Cardiac muscle cell (in vitro differentiated cells and primary cell): ENCODE measurements at places on chromosomes 1 and 21.

DNA sequence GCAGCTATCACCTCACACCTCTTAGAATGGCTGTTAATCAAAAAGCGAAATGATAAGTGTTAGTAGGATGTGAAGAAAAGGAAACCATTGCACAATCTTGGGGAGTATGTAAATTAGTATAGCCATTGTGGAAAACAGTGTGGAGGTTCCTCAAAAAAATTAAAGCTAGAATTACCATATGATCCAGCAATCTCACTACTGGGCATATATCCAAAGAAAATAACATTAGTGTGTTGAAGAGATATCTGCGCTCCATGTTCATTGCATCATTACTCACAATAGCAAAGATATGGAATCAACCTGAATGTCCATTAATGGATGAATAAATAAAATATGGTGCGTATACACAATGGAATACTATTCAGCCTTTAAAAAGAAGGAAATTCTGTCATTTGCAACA is 68.9 kb downstream of the SNRPE start:
- DNase-seq = no peak

DNA sequence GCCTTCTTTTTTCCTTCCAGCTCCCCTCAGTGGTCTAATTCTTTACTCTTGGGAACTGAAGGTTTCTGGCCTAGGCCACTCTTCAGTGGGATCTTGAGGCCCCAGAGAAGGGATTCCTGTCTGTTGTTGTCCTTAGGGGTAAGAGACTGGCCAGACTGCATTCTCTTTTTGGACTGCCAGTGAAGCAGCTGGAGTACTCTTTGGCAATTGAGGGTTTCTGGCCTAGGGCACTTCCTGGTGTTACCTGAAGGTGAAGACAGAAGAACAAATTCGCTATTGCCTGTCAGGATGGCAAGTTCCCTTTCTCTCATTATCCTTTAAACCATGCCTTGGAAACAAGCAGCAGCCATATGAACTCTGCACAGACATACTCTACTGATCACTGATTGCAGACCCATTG is 286.6 kb upstream of the ZP4 start:
- no peak for DNase-seq

DNA sequence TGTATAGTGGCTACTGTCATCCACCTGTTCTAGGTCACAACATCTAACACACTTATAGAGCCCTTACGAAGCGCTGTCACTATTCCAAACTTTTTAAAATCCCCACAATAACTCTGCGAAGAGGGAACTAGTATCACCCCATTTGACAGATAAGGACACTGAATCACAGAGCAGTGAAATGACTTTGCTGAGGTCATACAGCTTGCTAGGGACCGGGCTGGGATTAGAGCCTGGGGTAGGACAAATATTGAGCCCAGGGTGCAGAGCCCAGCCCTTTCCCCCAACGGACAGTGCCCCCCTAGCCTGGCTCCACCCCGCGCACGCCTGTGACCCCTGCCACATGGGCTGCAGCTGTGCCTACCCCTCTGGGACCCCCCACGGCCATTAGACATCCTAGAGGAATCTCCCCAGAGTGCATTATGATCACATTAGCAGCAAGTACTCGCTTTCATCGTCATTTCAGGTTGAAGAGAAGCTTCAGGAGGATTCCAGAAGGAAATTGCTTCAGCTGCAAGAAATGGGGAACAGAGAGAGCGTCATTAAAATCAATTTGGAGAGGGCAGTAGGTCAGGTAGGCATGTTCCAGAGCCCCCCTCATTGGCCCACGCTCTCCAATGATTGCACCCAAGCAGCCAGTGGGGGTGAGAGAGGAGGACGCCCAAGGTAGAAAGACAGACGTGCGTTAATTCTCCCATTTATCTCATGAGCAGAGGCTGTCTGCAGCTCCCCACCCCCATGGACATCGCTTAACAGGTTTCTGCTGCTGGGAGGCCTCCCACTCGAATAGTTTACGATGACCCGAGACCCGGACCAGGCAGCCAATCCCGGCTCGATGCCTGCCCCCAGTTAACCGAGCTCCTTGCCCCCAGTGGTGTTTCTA is 77.2 kb downstream of the FHAD1 start:
- DNase-seq = no peak

GRCh38 chr1:32219022-32219421 is 3.1 kb downstream of the TMEM234 start:
- no peak for DNase-seq

DNA sequence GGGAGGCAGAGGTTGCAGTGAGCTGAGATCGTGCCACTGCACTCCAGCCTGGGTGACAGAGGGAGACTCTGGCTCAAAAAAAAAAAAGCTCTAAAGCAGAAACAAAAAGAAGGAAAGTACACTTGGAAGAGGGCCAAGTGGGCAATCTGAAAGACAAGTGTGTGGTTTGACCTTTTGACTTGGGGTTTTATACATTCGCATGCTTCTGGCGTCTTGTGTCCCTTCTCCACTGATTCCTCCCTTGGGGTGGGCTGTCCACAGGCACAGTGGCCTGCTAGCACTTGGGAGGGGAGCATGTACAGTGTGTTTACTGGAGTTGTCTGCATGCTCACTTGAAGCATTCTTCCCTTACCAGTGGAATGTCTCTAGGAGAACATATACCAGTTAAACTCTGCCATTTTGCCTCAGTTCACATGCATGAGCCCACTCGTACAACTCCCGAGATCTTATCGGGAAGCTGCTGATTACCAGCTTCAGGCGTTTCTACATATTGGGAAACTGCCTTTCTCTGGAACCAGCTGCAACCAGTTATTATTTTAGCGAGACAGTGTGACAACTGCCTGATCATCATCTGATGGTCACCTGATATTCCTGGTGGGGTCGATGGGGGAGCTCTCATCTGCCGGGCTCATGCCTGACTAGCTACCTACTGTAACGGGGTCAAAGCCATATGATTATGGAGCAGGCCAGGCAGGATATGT is 113.5 kb upstream of the ZNF678 start:
- DNase-seq = no peak

- DNase-seq = no peak
These were observed 5.1 kb downstream of the SDC3 start for GRCh38 chr1:30903343-30904034.

GRCh38 chr21:39178421-39178820 is 4.8 kb downstream of the PSMG1 start:
- no peak for DNase-seq

DNA sequence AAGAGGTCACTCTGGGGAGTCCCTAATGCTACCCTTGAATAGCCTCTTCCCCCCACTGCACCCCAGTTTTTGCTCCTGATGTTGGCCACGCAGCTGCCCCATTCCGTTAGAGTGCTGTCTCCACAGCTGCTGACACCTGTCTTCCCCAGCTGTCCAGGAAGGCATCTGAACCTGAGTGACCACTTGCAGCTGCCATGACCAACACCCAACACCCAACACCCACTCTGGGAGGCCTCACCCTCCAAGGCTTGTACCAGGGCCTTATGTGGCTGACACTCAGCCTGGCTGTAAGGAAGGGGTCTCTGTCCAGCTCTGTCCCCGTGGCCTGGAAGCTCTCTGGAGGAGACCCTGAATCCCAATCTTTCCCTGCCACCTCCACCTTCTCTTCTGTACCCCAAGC is 26.7 kb upstream of the LDLRAP1 start:
- DNase-seq = no peak

GRCh38 chr1:3560251-3560871 is 50.9 kb downstream of the MEGF6 start:
- no peak for DNase-seq

DNA sequence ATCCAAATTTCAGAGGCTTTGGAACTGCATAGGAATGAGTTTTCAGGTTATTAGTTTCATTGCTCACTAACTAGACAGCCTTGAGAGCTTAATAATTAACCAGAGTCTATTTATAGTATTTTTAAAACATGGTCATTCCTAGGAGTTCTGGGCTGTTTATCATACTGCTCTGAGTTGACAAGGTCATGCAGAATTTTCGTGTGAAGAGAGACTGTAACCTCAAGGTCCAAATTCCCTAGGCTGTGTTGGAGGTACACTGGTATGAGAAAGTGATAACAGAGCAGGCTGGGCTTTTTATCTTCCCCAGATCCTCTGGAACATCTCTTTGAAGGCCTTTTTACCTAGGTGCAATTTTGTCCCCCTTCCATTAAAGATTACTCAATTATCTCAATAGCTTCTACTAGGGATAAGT is 736.3 kb downstream of the LTN1 start:
- DNase-seq = peak; percentile 69

GRCh38 chr1:68010090-68010489 is 40.3 kb downstream of the DIRAS3 start:
- DNase-seq = peak; percentile 24

DNA sequence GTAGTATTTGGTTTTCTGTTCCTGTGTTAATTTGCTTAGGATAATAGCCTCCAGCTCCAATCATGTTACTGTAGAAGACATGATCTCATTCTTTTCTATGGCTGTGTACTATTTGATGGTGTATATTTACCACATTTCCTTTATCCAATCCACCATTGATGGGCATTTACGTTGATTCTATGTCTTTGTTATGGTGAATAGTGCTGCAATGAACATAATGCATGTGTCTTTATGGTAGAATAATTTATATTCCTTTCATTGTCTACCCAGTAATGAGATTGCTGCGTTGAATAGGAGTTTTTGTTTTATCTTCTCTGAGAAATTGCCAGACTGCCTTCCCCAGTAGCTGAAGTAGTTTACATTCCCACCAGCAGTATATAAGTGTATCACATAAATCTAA is 538.8 kb downstream of the LRRIQ3 start:
- DNase-seq = no peak

DNA sequence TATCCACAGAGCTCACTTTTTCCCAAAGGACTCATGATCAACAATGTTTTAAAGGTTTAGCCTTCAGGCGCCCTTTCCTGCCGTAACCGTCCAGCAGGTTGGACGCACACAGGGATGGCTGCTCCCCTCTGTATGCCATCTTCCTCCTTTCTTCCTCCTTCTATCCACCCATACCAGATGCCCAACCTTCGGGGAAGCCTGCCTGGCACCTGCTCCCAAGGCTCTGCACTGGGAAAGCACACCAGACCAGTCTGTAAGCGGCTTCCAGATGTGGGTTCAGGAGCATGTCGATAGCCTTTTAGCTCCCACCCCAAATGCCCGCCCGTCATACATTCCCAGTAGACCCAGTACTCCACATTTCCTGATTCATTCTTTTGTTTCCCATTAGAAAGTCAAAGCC is 52.9 kb downstream of the STUM start:
- no peak for DNase-seq

- DNase-seq = no peak
These were observed 78.1 kb downstream of the KIF26B start for GRCh38 chr1:245232931-245233330.

- DNase-seq = no peak
These were observed 26.4 kb upstream of the EEIG2 start for GRCh38 chr1:108533351-108534083.

DNA sequence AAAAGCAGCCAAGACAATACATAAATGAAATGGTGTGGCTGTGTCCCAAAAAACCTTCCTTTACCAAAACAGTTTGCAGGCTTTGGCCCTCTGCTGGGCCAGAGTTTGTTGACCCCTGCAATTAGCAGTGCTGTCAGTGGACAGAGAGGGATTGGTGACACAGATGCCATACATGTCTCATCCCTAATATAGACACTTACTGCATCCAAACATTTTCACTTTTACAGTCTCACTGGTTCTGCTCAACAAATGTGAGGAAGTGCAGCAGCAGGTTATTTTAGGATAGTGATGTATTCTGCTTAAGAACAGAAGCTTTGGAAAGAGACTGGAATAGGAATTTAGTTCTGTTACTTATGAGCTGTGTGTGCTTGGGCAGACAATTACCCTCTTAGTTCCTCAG is 462.8 kb upstream of the LRRC7 start:
- DNase-seq = no peak

- no peak for DNase-seq
These were observed 39.1 kb upstream of the PRSS38 start for GRCh38 chr1:227776331-227776771.

DNA sequence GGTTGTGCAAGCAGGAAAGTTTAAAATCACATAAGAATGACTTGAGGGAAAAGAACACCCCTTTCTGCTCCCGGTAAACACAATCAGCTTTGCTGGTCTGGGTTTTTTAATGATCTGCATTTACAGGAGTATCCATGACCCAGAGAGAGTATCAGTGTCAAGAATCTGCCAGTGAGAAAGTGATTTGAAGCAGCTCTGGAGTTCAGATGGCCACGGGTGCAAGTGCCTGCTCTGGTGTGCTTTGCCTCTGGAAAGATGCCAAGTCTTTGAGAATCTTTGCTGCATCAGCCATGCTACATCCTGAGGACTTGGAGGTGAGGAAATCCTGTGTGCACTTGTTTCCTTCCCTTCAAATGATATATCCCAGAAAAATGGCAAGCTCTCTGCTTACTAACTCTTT is 18.6 kb upstream of the MYSM1 start:
- peak; percentile 35 for DNase-seq

DNA sequence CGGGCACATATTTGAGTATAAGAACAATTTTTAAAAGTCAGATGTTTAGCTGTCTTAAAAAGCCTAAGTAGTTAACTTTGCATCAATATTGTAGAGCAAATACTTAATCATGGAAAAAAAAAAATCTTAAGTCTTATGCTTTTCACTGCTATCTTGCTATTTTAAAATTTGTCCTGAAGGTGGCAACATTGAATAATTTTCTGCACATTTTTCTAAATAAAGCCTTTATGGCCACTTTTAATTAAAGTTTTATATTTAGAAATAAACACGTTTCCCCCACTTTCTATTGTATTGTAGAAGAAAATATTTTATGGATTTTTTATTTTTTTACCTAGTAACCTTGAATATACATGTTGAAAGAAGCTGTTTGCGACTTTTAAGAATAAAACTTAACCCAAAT is 198.8 kb downstream of the AMY1C start:
- DNase-seq = peak; percentile 5

DNA sequence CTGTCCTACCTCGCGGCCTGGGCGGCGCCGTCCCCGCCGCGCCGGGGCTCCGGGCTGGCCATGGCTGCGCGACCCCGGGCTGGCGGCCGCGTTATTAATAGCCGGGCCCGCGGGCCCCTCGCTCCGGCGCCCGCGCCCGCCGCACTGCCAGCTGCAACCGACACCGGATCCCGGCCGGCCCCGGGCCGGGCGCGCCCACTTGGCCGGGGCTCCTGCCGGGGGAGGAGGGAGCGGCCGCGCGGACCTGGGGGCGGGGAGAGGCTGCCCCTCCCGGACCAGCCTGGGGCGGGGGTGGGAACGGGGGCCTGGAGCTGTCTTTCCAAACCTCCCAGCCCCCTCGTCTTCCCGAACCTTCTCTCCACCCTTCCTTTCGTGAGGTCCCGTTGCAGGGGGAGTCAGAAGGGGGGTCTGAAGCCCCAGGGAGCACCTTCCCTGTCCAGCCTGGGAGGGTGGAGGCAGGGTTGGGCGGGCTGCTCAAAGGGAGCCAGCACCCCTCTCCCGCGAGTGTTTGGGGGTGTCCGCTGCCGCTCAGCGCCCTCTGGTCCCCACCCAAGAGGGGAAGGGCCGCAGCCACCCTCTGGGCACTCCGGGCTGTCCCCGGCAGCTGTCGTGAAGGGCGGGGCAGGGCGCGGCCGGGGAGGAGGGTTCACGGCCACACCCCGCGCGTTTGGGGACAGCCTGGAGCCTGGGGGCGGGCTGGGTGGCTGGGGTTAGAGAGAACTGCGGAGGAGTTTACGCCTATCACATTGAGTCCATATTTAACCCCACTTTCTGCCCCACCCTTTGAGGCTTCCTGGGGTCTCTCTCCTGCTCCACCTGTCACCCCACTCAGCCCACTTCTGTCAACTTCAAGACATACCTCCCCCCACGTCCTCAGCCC is at the start of gene SYNC:
SYNC (minus strand) TSS at position 172 of the 880 bp plus-strand sequence; CDS start at position 62, 110 bp downstream.
- DNase-seq = peak; percentile 72
